ENCODE measurements at places on chromosomes 13 and 19.
A peak's percentile ranks its signal among the peaks of the same experiment; 100 is the strongest.

DNA sequence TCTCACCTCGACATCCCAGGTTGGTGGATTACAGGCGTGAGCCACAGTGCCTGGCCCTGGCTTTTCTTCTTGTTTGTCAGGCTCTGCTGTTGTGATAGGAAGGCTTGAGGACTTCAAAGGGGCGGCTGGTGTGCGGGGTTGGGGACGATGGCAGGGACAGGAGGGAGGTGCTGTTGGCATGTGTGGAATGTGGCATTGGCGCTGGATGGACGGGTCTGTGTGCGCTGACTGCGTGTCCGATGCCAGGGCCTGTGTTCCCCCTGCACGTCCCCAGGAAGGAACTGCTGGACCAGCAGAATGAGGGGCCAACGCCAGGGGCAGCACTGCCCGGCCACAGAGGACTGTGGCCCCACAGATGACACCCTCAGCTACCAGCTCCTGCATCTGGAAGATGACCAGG lies 12.7 kb upstream of the PTBP1 start:
- no peak for DNase-seq
- no peaks in the 10 kb centered on the region for H3K4me1 ChIP-seq
- H3K4me3 ChIP-seq, result no peak overlapping the region
- H3K27me3 ChIP-seq, result no peaks in the 10 kb centered on the region
- H3K27ac ChIP-seq, result no peak overlapping the region
- no peaks in the 10 kb centered on the region for H3K36me3 ChIP-seq

DNA sequence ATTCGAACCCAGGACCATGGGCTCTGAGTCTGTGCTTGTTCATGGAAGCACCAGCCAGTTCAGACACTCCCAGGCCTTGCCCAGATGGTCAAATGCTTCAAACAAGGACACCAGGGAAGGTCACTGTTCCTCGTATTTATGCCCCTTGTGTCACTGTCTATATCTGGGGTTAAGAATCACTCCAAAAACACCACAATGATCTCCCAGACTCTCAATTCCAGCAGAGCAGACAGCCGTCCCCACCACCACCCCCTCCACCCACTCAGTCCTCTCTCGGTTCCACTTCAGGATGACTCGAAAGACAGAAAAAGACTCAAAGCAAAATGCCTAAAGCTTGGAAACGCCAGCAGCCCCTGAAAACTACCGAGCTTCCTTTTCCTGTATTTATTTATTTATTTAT lies 79.0 kb downstream of the INSR start:
- no peak overlapping the region for H3K4me3 ChIP-seq
- no peaks in the 10 kb centered on the region for H3K4me1 ChIP-seq
- no peaks in the 10 kb centered on the region for H3K36me3 ChIP-seq
- H3K27ac ChIP-seq, result no peak overlapping the region
- no peak for DNase-seq

- no peaks in the 10 kb centered on the region for H3K27me3 ChIP-seq
- peak overlapping the region; percentile 82 for H3K27ac ChIP-seq
- H3K4me3 ChIP-seq, result peak overlapping the region; percentile 85
- peak; percentile 36 for DNase-seq
These were observed 518 bp downstream of the TFDP1 start for GRCh38 chr13:113584870-113585671.

DNA sequence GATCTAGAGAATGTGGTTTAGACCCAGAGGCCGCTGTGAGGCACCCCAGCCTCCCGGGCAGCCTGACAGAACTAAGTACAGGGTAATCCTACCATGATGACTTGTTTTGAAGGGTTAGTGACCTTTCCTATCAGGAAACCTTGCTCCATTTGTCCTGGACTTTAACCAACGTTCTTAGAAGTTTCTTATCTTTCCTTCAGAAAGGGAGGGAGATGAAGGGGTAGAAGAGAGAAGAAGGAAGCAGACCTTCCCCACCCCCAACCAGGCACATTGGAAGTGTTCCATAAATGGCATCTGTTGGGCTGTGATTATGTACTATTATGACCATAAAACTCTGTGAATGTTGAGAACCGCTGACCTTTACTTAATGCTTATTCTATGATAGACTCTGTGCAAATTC lies 184.2 kb downstream of the OXGR1 start:
- no peaks in the 10 kb centered on the region for H3K36me3 ChIP-seq
- no peak for DNase-seq
- no peak overlapping the region for H3K27ac ChIP-seq
- no peaks in the 10 kb centered on the region for H3K4me1 ChIP-seq
- no peak overlapping the region for H3K4me3 ChIP-seq

DNA sequence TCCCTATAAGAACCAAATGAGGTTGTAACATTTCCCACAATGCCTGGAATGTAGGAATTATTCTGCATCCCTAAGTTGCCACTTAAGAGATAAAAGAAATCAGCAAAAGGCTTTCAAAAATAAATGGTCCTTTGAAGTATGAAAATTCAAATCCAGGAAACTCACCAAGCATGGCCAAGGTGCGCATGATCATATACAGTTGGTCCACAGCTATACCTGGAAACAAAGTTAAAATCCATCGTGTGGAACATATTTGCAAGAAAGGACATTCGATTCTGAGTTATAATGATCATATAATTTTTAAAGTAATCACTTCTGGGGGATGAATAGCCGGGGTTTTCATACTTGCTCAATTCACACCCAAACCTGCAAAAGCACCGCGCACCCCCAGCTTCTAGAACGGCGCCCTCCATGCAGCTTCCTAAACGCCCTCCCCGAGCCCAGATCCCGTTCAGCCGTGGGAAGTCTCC lies 525 bp downstream of the CARS2 start:
- peak overlapping the region; percentile 75 for H3K27ac ChIP-seq
- H3K4me1 ChIP-seq, result peaks cover 28% of the 10 kb centered on the region
- peak overlapping the region; percentile 50 for H3K4me3 ChIP-seq

- H3K27me3 ChIP-seq, result no peaks in the 10 kb centered on the region
- H3K36me3 ChIP-seq, result peaks cover 27% of the 10 kb centered on the region
- H3K4me3 ChIP-seq, result no peak overlapping the region
- H3K4me1 ChIP-seq, result no peaks in the 10 kb centered on the region
- H3K27ac ChIP-seq, result no peak overlapping the region
These were observed 7.8 kb downstream of the ACTMAP start for GRCh38 chr19:40742477-40742876.

- peaks cover 10% of the 10 kb centered on the region for H3K4me1 ChIP-seq
- peaks cover 28% of the 10 kb centered on the region for H3K27me3 ChIP-seq
- no peak for DNase-seq
These were observed 25.4 kb upstream of the SEMA6B start for GRCh38 chr19:4584670-4585460.

- no peaks in the 10 kb centered on the region for H3K4me1 ChIP-seq
- H3K27me3 ChIP-seq, result no peaks in the 10 kb centered on the region
- peaks cover 55% of the 10 kb centered on the region for H3K36me3 ChIP-seq
- H3K27ac ChIP-seq, result no peak overlapping the region
These were observed 73.3 kb downstream of the KLF2 start for GRCh38 chr19:16397791-16398529.

GRCh38 chr19:30717381-30717780 lies 345.2 kb downstream of the ZNF536 start:
- DNase-seq, result no peak
- no peak overlapping the region for H3K27ac ChIP-seq
- H3K4me1 ChIP-seq, result no peaks in the 10 kb centered on the region

DNA sequence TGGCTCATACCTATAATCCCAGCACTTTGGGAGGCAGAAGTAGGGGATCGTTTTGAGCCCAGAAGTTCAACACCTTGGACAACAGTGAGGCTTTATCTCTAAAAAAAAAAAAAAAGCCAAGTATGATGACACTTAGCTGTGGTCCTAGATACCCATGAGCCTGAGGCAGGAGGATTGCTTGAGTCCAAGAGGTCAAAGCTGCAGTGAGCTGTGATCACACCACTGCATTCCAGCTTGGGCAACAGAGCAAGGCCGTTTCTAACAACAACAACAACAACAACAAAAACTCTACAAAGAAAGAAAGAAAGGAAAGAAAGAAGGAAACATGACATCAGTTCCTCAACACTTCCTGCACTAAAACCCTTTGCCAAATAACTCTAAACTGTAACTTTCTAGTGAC lies 265.1 kb upstream of the DACH1 start:
- no peak overlapping the region for H3K27ac ChIP-seq
- no peaks in the 10 kb centered on the region for H3K4me1 ChIP-seq
- no peaks in the 10 kb centered on the region for H3K27me3 ChIP-seq
- H3K4me3 ChIP-seq, result no peak overlapping the region
- DNase-seq, result no peak

- H3K27ac ChIP-seq, result no peak overlapping the region
- H3K27me3 ChIP-seq, result no peaks in the 10 kb centered on the region
- H3K4me1 ChIP-seq, result no peaks in the 10 kb centered on the region
- H3K4me3 ChIP-seq, result no peak overlapping the region
These were observed 332.4 kb upstream of the ZNF507 start for GRCh38 chr19:32012886-32013631.

DNA sequence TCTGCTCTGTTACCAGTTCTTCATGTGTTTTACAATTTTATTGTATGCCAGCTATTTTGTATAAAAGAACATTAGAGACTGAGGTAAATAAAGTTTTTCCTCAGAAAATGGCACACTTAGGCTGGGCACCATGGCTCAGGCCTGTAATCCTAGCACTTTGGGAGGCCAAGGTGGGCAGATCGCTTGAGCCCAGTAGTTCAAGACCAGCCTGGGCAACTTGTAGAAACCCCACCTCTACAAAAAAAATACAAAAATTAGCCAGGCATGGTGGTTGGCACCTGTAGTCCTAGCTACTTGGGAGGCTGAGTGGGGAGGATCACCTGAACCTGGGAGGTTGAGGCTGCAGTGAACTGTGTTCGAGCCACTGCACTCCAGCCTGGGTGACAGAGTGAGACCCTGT lies 32.0 kb downstream of the CCDC8 start:
- H3K27me3 ChIP-seq, result no peaks in the 10 kb centered on the region
- H3K36me3 ChIP-seq, result peaks cover 98% of the 10 kb centered on the region
- DNase-seq, result no peak
- H3K4me1 ChIP-seq, result no peaks in the 10 kb centered on the region

- H3K27me3 ChIP-seq, result no peaks in the 10 kb centered on the region
- peaks cover 16% of the 10 kb centered on the region for H3K36me3 ChIP-seq
- peak within 1 kb of the TSS; percentile 77 for H3K4me3 ChIP-seq
- peak; percentile 87 for DNase-seq
- peaks cover 28% of the 10 kb centered on the region for H3K4me1 ChIP-seq
- peak within 1 kb of the TSS; percentile 92 for H3K27ac ChIP-seq
These were observed at the start of gene DENND1C for GRCh38 chr19:6481541-6482342. Gene DENND1C (minus strand): TSS chr19:6481787. CDS start chr19:6481695, 92 bp downstream.

GRCh38 chr13:25881971-25882451 lies 169.8 kb downstream of the SHISA2 start:
- H3K36me3 ChIP-seq, result no peaks in the 10 kb centered on the region
- H3K27me3 ChIP-seq, result no peaks in the 10 kb centered on the region

DNA sequence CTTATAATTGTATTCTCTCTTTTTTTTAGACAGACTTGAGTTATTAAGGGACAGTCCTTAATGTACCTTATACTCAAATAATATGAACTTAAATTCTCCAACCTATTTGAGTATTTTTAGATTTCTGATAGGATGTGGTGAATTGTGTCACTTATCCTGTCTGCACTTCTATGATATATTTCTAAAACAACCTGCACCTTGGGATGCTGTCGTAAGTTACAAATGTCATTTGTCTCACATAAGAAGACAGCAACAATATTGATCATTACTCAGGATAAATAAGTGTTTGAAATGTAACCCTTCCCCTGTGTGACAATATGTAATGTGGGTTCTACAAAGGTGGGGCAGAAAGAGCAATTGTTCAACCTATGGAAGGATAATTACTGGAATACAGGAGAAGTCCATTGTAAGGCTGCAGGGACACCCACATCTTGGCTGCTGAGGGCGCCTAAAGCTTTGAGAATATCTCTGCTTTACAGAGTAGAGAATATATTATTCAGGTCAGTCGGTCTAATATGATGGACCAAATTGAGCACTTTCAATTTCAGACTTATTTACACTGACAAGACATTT lies 236.9 kb upstream of the PRR20A start:
- H3K4me1 ChIP-seq, result no peaks in the 10 kb centered on the region
- DNase-seq, result no peak
- H3K4me3 ChIP-seq, result no peak overlapping the region
- no peak overlapping the region for H3K27ac ChIP-seq
- no peaks in the 10 kb centered on the region for H3K36me3 ChIP-seq

- H3K4me3 ChIP-seq, result no peak overlapping the region
- no peak for DNase-seq
- H3K36me3 ChIP-seq, result no peaks in the 10 kb centered on the region
- H3K27ac ChIP-seq, result no peak overlapping the region
- peaks cover 40% of the 10 kb centered on the region for H3K27me3 ChIP-seq
- H3K4me1 ChIP-seq, result no peaks in the 10 kb centered on the region
These were observed 5.4 kb downstream of the COL4A2 start for GRCh38 chr13:110312339-110313031.

DNA sequence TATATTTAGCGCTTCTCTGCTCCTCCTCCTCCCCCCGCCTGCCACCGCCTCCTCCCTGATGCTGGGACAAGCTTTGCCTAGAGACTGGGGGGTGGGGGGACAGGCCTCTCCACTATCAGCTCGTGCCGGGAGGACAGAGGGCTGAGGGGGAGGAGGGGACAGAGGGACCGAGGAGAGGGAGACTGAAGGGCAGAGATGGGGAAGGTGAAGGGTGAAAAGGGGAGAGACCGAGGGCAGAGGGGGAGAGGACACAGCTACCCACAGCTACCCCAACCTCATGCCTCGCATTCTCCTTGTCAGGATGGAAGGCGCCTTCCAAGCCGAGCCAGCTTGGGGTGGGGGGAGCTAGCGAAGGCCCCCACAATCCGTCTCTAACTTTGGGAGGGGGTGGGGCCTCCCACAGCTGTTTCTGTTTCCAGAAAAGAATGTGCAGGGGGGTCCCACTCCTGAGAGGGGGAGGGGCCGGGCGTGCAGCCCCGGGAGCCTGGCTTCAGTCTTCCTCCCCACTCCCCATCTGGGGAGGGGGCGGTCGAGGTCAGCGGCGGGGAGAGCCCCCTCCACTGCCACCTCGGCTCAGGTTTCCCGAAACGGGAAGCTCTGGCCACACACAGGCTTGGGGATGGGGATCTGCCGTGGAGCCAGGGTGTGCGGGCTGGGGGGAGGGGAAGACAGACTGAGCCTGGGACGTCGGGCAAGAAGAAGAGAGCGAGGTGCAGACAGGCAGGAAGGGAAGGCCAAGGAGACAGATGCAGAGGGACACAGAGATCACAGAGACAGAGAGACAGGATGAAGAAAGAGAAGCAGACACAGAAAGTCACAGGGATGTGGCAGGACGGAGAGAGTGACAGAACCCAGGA lies 1.6 kb downstream of the DACT3 start:
- peaks cover 30% of the 10 kb centered on the region for H3K4me1 ChIP-seq
- H3K27me3 ChIP-seq, result peaks cover 22% of the 10 kb centered on the region
- no peaks in the 10 kb centered on the region for H3K36me3 ChIP-seq
- no peak for DNase-seq
- no peak overlapping the region for H3K27ac ChIP-seq
- H3K4me3 ChIP-seq, result no peak overlapping the region

DNA sequence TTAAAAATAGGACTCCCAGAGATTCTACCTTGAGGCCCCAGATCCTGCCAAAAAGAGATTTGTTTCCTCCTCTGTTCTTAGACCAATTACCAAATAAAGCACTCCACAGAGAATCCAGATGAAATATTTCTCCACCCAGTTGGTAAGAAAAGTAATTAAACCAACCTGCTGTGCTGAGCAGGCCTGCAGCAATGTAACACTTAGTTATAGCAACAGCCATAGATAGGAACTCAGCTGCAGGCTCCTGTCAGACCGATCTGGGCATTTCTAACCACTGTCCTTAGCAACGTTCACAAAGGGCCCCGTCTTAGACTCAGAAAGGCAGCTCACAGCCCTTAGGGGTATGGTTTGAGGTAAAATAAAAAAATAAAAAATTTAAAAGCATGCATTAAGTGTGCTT lies 271.1 kb downstream of the KCNRG start:
- no peak for DNase-seq
- no peak overlapping the region for H3K27ac ChIP-seq
- peaks cover 9% of the 10 kb centered on the region for H3K4me1 ChIP-seq
- no peaks in the 10 kb centered on the region for H3K36me3 ChIP-seq
- H3K27me3 ChIP-seq, result no peaks in the 10 kb centered on the region

All from DND-41 (cell line).